Fibroblast of the aortic adventitia (primary cell): ENCODE measurements at places on chromosomes 11 and 22. TPM values are rescaled to one million over a fixed set of nuclear protein-coding genes. Genes with fewer than 3 reads are reported as not detected.
A peak's percentile ranks its signal among the peaks of the same experiment; 100 is the strongest.

The HTR3A gene
- not detected in 2 replicates for total RNA-seq

The CYTH4 gene
- 0.25 and 0.72 TPM in 2 replicates for total RNA-seq

The TMEM121B gene
- 0.09 and 0.16 TPM in 2 replicates for total RNA-seq

The RABL2B gene
- total RNA-seq, result 7.7 and 18.0 TPM in 2 replicates

The OR52N5 gene
- total RNA-seq, result under 0.01 TPM in 1 of 2 replicates, not detected in the other

The MS4A2 gene
- total RNA-seq, result 0.16 TPM in 1 of 2 replicates, not detected in the other

The OR51F2 gene
- total RNA-seq, result not detected in 2 replicates

The DAGLA gene
- total RNA-seq, result 1.1 and 4.2 TPM in 2 replicates

The LIF gene
- total RNA-seq, result 0.57 and 6.2 TPM in 2 replicates

The SPI1 gene
- not detected in 2 replicates for total RNA-seq

DNA sequence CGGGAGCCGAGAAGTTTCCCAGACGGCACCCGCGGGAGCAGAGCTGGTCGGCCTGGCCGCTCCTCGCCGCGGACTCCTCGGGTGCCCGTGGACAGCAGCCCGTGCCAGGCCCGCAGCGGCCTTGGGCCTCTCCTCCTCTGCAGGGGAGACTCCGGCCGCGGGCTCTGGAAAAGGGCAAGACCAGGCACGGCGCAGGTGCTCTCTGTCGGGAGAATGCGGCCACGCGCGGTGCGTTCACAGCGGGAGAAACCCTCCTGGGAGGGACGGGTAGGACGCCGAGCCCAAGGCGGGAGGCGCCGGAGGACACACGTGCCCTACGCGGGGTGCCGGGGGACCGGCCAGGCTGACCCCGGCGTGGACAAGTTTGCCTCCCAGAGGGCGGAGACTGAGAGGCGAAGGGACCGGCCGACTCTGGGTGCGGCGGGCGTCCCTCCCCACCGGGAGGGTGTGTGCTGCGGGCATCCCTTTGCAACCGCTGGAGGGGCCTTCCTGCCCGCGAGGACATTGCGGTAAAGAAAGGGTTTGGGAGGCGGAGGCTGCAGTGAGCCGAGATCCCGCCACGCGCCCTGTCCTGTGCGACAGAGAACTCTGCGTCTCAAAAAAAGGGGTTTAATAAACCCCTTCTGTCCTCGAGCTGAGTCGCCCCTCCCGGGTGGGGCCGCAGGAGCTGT, 2.3 kb downstream of the IFITM1 start:
- no peak for DNase-seq

- DNase-seq, result no peak
Measured at GRCh38 chr22:46263216-46263590, at the start of gene PKDREJ. PKDREJ (minus strand) TSS chr22:46263343; CDS start chr22:46263322, 21 bp downstream.

GRCh38 chr11:8973121-8973520, 8.9 kb upstream of the TMEM9B start:
- DNase-seq, result no peak

GRCh38 chr11:66465373-66466224, 1.1 kb upstream of the PELI3 start:
- no peak for DNase-seq

DNA sequence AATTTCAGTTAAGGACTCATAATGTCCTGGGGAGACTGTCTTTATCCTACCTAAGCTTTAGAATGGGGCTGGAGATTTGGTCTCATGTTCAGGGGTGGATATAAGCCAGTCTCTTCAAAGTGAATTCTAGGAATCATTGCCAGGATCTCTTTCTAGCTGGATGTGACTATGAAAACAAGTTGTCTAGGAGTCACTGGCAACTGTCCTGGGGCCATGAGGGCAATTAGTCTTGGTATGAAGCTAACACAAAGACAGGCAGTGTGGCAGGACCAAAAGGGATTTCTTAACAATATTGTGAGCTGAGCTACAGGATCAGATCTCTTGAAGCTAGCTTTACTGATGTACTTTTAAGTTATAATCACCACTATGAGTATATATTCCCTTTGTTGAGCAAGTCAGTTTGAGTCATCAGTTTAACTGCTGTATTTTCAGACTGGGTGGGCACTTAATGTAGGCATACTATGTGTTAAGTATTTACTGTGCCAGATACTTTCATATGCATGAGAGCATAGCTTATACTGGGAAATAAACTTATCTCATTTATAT, 390.0 kb upstream of the CCDC90B start:
- no peak for DNase-seq

DNA sequence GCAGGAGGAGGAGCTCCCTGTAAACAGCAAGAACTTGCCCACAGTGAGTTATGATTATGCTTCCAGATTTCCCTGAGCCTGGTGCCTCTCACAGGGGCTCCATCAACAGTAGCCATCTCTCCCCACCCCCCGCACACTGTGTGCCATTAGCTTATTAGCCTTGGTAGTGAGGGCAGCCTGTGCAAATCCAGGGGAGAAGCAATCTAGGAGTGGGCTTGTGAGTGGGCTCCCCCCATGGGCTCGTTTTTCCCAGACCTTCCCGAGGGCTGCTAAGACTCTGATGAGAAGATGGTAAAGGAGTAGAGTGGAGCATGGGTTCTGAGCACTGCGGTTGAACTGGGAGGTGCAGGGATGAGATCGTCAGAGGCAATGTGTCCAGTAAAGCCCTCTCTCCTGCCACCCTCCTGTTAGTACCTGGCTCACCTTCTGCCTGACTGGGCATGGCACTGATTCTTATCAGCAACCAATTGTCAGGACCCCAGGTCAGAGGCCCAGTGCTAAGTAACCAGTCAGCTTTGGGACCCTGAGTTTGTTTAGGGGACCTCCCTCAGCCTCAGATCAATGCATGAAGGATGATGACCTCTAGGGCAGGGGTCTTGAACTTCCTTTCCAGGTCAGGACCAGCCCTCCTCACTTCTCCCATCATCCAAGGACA, 38.4 kb upstream of the TP53I11 start:
- DNase-seq, result no peak

- DNase-seq, result no peak
Measured at GRCh38 chr22:45763236-45763624, 91.6 kb downstream of the ATXN10 start.

DNA sequence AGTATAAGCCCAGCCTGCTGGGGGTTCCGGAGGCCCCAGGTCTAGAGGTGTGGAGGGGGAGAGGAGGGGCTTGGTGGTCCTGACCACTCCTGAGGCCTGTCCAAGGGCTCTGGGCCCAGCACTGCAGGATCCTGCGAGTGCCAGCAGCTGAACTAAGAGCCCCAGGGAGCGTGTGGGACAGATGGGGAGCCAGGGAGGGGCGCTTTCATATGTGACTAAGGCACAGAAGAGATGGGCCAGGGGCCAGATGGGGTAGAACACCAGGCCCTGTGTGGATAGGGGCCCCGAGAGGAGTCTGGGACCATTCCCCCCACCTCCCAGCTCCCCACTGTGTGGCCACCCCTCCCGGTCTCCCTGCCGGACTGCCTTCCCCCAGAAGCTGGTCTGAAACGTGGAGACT, 18.4 kb downstream of the MAFF start:
- no peak for DNase-seq

DNA sequence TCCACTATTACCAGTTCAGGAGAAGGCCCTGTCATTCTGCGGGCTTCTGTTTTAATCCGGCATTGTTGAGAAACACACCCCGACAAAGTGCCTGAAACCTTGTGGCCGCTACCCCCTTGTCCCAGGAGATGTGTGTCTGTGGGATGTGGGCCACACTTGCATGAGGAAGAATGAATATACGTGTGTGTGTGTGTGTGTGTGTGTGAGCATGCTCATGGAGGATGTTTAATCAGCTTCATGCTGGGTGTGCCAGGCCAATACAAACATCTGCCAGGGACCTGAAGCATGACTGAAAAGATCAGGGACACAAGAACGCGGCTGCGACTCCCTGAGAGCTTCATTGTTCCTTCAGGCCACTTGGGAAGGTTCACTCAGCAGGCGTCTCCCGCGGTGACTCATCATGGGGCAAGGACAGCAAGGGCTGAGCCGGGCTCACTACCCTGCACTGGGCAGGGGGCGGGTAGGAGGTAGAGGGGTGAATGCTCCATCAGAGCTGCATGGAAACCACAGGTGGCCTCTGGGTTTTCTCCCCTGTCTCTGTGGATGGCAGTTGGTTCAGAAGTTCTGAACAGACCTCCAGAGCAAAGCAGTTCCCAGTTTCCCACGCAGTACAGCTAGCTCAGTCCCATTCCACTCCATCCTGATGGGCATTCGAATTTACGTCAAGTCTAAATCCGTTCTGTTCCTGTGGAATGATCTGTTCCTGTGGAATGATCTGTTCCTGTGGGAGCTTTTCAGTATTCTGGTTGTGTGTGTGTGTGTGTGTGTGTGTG, 7.0 kb upstream of the MALAT1 start:
- DNase-seq, result peak; percentile 99

DNA sequence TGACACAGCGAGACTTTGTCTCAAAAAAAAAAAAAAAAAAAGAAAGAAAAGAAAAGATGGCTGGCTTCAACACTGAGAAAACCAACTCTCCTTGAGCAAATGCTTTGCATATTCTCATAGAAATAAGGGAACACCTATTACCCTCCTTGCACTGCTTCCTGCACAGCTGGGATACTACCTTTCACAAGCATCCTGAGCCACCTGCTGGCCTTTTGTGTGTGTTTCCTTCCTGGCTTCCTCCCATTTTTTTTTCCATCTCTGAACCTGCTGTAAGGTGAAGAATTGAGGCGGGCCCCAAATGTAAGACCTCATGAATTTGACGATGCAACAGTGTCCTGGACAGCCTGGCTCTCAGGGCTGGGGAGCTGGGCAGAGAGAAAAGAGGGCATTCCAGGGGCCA, 1.9 kb upstream of the RFPL3 start:
- no peak for DNase-seq

- DNase-seq, result no peak
Measured at GRCh38 chr22:46362203-46362933, 26.9 kb downstream of the TRMU start.

- no peak for DNase-seq
Measured at GRCh38 chr11:596374-596773, 19.4 kb downstream of the IRF7 start.

DNA sequence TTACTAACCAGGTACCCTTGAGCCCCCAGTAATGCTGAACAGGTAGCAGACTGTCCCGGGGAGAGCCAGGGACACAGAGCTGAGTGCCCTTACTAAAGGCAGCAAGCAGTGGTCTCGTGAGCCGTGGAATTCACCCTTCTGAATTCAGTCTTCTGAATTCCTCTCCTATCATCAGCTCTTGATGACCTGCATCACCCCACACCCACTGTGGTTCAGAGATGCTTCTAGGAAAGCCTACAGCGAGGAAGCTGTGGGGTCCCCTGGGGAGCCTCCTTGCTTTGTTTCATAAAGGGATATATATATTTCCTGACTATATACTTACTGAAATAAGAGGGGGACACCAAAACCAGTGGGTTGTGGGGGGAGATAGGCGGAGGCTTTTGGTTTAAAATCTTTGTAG, 2.6 kb downstream of the SPATA19 start:
- no peak for DNase-seq

- no peak for DNase-seq
Measured at GRCh38 chr11:100637706-100638105, 49.4 kb upstream of the ARHGAP42 start.

GRCh38 chr11:111835665-111836064, 35.7 kb downstream of the ALG9 start:
- DNase-seq, result no peak

GRCh38 chr22:37443977-37444376, 16.7 kb upstream of the ELFN2 start:
- DNase-seq, result no peak
